ENCODE measurements at places on chromosomes 2 and 18.

DNA sequence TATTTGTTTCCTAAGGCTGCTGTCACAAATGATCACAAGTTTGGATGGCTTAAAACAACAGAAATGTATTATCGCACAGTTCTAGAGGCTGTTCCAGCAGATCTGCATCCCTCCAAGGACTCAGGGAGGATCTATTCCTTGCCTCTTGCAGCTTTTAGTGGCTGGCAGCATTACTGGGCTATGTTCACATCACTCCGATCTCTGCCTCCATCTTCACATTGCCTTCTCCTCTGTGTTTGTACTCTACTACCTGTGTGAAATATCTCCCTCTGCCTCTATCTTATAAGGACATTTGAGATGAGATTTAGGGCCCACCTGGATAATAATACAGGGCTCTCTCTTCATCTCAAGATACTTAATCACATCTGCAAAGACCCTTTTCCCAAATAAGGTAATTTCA, 18.9 kb downstream of the NDC80 start:
- no peak for DNase-seq

DNA sequence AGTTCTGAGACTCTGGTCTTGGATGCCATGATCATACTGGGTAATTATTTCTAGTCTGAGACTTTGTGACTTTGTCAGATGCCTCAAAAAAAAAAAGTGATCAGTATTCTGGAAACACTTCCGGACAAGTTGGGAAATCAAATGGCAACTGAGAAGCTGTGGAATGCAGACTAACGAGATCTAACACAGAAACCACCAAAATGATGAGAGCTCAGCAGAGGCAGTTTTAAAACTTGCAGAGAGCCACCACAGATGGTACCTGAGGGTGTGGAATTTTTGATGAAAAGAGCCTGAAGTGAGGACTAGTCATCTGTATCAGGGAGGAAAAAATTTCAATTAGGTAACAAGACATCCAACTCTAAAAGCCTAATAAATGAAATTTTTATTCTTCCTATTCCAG, 5.5 kb upstream of the GPR75 start:
- no peak for DNase-seq

DNA sequence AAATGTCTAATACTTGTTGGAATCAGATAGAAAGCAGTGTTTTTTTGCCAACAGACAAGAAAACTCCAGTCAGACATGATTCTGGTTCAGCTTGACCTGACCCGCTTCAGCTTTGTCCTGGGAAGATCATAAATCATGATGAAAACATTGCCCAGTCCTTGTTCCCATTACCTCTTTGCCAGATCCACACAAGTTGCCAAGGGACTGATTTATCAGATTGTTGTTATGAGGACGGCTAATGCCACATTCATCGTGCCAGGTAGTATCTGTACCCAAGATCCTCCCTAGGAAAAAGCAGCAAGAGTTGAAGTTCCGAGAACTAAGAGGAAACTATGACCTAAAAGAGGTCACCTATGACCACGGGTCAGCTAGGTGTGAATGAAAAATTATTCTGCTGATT, 39.0 kb downstream of the SLC40A1 start:
- no peak for DNase-seq

GRCh38 chr18:37636831-37637477, 71.4 kb upstream of the CELF4 start:
- DNase-seq: no peak

- DNase-seq: no peak
Measured at GRCh38 chr18:41324934-41325333, 630.1 kb upstream of the PIK3C3 start.

GRCh38 chr2:139645617-139646016, 865.4 kb upstream of the NXPH2 start:
- DNase-seq: no peak

DNA sequence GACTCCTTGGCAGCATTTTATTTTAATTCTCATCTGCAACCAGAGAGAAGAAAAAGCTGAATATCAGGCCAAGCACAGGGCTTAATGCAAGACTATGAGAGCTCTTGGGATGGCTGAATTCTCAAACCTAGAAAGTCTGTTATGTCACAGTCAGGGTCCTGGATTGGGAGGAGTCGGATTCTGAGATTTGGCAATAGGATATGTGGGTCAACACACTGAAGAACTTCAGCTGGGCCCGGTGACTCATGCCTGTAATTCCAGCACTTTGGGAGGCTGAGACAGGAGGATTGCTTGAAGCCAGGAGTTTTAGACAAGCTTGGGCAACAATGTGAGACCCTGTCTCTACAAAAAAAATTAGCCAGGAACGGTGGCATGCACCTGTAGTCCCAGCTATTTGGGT, 102.4 kb downstream of the COL3A1 start:
- DNase-seq: no peak

DNA sequence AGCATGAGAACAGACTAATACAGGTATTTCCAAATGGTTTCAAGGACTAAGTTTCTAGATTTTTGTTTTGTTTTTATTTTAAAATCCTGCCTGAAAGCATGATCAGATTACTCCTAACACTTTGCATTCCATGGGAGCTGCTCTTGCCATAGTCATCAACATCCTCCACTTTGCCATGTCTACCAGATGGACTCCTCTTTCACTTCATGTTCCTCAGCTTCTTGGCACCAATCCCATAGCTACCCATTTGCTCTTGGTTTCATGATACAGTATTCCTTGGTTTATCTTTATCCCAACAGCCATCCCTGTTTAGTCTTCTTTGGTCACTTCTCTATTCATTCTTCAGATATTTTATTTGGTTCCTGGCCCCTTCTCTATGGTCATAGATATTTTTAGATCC, 154.2 kb upstream of the CCDC195 start:
- DNase-seq: no peak

GRCh38 chr2:71727562-71727961, 274.2 kb downstream of the DYSF start:
- no peak for DNase-seq

GRCh38 chr2:120558847-120559246, 176.8 kb upstream of the GLI2 start:
- DNase-seq: no peak

- no peak for DNase-seq
Measured at GRCh38 chr2:30722936-30723725, 84.1 kb downstream of the CAPN13 start.

DNA sequence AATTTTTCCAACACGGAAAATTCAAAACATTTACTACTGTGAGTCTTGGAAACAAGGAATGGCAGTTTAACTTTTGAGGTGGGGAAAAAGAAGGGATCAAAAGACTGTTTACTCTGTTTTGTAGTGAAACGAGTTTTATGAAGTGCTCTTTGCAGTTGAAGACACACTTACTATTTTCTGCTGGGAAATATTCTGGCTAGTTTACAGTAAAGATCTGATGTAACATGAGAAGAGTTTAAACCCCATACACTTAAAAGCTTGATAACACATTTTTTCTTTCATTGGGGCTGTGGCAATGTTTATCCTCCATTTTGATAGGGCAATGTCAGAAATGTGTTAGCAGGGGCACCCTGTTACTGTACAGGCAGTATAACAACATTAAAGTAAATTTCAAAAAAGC, 124.9 kb upstream of the SMAD7 start:
- DNase-seq: no peak

GRCh38 chr2:232588680-232589585, 38.4 kb downstream of the EIF4E2 start:
- DNase-seq: no peak

DNA sequence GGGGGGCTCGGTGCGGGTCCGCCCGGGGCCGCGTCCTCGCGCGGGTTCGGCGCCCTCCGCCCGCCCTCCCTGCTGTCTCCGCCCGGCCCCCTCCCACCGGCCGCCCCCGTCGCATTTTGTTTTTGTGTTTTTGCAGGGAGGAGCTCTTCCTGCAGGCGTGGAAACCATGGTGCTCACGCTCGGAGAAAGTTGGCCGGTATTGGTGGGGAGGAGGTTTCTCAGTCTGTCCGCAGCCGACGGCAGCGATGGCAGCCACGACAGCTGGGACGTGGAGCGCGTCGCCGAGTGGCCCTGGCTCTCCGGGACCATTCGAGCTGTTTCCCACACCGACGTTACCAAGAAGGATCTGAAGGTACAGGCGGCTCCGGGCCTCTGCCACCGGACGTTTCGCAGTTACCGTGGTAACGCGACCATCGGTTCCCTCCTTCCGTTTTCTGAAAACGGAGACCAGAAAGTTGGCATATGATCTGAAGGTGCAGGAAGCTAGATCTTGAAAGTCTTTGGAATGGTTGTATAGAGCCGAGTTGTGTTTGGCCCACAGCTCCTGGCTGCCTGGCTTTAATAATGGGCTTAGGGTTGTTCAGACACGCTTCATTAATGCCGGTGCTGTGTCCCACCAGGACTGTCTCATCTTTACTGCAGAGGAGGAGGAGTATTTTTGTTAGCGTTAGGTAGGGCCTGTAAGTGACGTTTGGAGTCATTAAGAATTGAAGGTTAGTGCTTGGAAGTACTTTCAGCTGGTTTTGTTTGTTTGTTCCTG, 891 bp downstream of the KDM3A start:
- DNase-seq: no peak

All from NCI-H187 (cell line).